ENCODE measurements at places on chromosomes 1 and 21.

DNA sequence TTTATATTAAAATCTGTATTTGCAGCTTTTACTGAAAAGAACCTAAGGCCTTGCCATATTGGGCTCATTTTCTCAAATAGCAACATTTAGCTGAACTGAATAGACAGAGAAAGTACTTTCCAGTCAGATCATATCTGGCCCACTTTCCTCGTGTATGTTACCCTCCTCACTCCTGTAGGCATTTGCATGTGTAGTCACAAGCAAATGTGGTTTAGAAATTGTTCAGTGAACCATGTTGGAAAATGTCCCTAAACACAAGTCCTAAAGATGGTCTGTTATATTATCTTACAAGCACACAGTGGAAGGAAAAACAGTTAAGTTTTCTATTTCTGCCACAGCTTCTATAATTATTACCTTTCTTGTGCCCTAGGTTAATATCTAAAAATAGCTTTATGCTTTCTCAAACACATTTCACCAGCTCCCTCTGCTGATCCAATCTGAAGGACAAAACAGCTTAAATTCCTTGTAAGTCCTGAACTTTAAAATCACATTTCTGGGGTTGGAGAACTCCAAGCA lies 606 bp upstream of the FMO4 start:
- no peak for DNase-seq

DNA sequence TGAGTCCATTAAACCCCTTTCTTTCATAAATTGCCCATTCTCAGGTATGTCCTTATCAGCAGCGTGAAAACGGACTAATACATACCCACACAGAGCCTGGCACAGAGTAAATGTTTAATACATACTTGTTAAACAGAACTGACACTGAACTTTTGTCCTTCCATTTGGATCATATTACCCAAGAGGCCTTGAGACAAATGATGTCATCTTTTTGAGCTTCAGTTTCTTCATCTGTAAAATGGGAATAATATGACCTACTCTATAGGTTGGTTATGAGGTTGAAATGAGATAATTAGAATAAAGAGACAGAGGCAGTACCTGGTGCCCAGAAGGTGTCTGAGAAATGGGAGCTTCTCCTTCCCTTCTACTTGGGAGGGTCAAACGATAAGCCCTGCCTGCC lies 13.8 kb downstream of the CYB5RL start:
- DNase-seq: no peak

DNA sequence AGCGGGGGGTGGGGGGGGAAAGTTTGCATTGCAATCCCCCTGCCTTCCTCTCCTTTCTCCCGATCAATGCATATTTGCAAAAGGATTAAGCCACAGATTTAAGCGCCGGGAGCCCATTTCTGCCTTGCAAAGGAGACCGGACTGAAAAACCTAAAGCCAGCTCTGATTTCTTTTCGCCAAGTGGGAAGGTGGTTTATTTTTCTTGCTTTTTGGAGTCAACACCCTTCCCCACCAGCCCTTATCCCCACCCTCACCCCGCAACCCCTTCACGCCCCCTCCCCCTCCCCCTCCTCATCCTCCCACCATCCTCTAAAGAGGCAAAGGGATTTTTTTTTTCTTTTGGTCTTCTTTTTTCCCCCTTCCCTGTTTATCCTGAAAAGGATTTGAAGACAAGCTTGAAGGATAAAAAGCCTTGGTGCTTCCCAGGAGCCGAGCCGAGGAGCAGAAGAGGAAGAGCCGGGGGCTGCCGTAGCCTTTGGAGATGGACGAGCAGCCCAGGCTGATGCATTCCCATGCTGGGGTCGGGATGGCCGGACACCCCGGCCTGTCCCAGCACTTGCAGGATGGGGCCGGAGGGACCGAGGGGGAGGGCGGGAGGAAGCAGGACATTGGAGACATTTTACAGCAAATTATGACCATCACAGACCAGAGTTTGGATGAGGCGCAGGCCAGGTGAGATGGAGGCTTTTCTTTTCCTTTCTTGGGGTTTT lies 513 bp downstream of the PBX1 start:
- DNase-seq: no peak

- no peak for DNase-seq
Measured at GRCh38 chr1:117710710-117711109, 104.9 kb downstream of the TENT5C start.

DNA sequence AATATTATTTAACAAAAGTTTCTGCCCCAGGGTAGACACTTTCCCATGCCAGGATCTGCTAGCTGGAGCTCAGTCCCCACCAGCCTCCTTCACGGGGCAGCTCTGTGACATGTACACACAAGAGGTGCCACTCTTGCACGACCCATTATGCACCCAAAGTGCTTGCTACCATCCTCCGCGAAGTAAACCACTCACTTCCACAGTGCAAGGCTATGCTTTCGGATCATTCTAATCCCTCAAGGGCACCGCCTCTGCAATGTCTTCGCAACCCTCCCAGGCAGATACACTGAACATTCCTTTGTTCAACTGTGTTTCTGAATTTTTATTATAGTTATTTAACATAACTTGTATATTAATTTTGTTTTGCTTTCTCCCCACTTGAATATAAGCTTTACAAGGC lies 303.8 kb downstream of the VAV3 start:
- no peak for DNase-seq

Data from RWPE2 (cell line).